ENCODE measurements at places on chromosomes 11 and 22. TPM values are rescaled to one million over a fixed set of nuclear protein-coding genes. Genes with fewer than 3 reads are reported as not detected.

DNA sequence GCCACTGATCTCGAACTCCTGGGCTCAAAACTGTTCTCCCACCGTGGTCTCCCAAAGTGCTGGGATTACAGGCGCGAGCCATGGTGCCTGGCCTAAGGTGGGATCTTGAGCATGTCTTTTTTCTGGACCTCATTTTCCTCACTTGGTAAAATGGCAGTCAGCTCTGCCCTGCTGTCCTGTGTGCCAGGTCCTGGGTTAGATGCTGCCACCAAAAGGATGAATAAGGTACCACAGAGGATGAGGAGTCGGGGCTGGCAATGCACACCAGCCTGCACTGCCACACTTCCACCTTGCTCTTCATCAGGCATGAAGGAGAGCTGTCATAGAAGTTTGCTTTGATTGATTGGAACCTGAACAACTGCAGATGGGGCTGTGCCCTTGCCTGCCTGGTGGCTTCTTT is 32.3 kb downstream of the ACO2 start:
- no peak for DNase-seq

DNA sequence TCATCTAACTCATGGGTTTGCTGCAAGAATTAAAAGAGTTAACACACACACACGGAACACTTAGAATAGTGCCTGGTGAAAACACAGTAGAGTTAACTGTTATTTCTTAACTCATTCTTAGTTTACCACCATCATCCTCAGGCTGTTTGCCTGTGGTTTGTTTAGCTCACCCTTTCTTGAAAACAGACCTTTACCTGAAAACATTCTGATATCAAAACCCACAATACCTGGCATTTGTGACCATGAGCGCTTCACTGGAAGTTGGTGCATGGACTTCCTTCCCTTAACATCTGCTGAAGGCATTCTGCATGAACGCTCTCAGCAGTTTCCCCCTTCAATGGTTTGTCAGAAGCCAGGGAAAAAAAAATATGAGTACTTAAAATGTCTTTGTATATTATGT is 256.0 kb downstream of the ETS1 start:
- no peak for DNase-seq

TEX12 gene
- 0.40 TPM for polyA plus RNA-seq

GRCh38 chr11:109612496-109612895 is 190.5 kb downstream of the C11orf87 start:
- DNase-seq, result no peak

DNA sequence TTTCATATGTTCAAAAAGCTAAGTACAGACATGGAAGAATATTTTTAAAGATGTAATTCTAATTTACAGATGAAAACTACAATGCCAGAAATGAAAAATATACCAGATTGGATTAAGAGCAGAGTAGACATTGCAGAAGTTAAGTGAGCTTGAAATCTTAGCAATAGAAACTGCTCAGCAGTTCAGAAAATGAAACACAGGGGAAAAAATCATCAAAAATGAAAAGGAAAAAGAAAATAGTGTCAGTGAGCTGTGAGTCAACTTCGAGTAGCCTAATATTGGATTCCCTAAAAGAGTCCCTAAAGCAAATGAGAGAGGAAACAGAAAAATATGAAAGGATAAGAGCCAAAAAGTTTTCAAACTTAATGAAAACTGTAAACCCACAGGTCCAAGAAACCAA is 25.8 kb upstream of the IL10RA start:
- DNase-seq, result no peak

DNA sequence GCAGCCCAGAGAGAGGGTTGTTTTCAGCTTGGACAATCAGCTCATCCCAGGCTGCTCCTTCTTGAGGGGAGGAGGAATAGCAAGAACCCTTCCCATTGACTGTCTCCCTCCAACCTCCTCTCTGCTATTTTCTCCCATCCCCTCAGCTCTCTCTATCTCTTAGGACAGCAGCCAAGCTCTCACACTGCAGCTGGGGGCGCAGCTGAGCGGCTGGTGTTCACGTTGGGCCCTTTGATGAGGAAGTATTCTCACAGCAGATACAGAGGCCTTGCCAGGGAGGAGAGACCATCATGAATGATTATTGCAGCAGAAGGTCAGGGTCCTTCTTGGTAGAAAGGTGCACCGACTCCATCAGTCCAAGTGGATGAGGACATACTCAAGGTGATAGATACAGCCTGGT is 26.5 kb upstream of the CADM1 start:
- no peak for DNase-seq

DNA sequence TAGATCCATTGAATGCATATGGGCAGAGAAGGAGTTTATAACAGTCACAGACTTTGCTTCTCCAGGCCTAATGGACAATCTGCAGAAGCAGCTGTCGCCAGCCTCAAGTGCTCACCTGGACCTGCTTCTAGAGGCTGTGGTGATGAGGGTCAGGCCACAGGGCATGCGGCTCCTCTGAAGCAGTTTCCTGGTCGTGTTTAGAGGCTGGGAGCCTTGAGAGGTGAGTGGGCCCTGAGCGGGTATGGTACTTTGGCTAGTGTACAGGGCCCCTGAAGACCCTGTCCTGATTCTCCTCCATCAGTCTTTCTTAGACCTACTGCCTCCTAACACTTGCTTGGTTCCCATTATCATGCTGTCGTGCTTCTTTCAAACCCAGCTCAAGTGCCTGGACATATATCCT is 41.2 kb downstream of the NXPE2 start:
- no peak for DNase-seq

GRCh38 chr11:14237444-14237961 is 121.5 kb downstream of the RRAS2 start:
- DNase-seq, result no peak

DNA sequence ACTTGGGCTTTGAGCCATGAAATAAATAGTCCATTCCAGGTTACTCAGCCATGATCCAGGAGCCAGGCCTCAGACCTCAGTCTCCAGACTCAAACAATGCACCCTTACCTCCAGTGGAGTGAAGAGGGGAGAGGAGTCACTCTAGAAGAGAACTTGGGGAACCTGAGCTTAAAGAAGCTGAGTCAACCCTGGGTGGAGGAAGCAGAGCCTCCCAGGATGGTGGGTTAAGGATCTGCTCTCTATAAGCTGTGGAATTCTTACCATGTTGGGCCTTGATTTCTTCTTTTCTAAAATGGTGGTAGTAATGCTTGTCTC is 113.2 kb downstream of the NECTIN1 start:
- no peak for DNase-seq

GRCh38 chr11:13928566-13929251 is 33.8 kb upstream of the SPON1 start:
- DNase-seq, result peak; percentile 42

DNA sequence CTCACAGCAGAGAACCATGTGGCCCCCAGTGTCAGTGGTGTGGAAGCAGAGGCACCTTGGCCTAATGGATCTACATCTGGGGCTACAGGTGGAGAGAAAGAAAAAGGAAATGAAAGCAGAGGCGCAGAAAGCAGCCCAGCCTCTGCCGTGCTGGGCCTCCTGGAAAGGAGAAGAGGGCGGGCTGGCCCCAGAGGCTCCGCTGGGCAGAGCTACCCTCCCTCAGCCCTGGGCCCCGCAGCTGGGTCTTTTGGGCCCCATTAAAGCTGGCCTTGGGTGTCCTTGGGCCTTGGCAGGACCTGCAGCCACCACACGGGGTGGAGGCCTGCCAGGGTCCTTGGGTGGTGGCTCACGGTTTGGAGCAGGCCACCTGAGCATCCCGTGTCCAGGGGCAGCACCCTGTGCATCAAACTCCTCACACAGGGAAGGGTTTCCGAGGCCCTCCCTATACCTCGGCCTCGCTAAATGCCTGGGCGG is 31.6 kb upstream of the GAL start:
- no peak for DNase-seq

EHF gene
- 9.6 TPM for polyA plus RNA-seq

OR51I1 gene
- not detected for polyA plus RNA-seq

APOA4 gene
- polyA plus RNA-seq, result not detected

ANO9 gene
- 7.2 TPM for polyA plus RNA-seq

GRCh38 chr22:19823902-19824211 is 30.8 kb downstream of the GNB1L start:
- DNase-seq, result no peak

GRCh38 chr11:10022764-10023163 is 271.3 kb downstream of the SBF2 start:
- DNase-seq, result no peak

DNA sequence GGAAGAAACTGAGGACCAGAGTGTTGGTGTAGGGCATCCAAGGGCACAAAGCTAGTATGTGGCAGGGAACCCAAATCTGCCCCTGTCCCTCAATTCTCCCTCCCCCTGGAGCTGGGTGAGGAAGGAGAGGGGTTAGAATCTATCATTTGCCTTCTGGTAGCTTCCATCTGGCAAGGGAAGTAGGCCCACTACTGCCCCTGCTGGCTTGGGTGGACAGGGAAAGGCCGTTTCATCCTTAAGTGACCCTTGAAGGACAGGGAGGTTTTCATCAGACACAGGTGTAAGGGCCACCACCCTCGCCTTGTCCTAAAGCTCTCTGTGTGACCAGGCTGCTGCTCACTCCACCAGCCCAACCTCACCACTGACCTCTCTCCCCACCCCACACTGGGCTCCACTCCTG is 22.1 kb downstream of the NECTIN1 start:
- DNase-seq, result no peak

DNA sequence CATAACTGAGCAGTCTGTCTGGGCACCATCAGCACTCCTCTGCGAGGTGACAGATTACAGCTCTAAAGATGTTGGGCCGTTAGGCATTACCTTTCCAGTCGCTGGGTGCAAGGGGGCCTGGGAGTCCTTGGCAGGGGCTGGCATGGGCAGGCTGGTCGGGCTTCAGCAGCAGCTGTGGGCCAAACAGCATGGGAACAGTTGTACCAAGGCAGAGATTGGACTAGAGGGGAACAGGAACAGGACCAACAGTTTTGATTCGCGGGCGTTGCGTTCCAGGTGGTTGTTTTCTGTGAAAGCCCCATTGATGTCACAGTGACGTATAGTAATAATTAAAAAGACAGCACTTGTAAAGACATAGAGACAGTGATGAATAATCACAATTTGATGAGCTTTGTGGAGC is 25.8 kb upstream of the B3GAT1 start:
- no peak for DNase-seq

DNA sequence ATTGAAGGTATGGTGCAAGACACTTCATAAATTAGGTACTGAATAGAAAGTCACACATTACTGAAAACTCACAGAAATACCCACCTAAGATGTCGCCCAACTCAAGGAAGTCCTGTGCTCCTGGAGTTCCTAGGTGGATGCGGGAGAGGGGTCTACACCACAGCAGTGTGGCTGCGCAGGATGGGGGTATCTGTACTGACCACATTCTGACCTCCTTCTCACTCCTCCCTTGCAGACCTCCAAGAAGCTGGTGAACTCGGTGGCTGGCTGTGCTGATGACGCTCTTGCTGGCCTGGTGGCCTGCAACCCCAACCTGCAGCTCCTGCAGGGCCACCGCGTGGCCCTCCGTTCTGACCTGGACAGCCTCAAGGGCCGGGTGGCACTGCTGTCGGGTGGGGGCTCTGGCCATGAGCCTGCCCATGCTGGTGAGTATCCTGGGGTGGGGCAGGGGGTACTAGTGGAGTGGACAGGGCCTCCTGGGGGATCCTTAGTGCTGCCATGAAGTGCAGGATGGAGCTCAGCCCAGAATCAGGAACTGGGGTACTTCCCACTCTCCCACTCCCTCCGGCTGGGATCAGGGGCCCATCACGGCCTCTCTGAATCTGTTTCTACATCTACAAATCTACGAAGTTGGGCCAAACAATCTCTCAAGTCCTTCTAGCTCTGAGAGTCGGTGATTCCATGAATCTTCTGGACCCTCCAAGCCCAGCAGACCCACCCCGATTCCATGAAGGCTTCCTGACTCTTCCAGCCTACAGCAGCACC is 4.9 kb downstream of the TKFC start:
- DNase-seq, result no peak

C11orf21 gene
- 2.0 TPM for polyA plus RNA-seq

GRCh38 chr22:33401291-33401690 is 343.1 kb upstream of the SYN3 start:
- no peak for DNase-seq

DNA sequence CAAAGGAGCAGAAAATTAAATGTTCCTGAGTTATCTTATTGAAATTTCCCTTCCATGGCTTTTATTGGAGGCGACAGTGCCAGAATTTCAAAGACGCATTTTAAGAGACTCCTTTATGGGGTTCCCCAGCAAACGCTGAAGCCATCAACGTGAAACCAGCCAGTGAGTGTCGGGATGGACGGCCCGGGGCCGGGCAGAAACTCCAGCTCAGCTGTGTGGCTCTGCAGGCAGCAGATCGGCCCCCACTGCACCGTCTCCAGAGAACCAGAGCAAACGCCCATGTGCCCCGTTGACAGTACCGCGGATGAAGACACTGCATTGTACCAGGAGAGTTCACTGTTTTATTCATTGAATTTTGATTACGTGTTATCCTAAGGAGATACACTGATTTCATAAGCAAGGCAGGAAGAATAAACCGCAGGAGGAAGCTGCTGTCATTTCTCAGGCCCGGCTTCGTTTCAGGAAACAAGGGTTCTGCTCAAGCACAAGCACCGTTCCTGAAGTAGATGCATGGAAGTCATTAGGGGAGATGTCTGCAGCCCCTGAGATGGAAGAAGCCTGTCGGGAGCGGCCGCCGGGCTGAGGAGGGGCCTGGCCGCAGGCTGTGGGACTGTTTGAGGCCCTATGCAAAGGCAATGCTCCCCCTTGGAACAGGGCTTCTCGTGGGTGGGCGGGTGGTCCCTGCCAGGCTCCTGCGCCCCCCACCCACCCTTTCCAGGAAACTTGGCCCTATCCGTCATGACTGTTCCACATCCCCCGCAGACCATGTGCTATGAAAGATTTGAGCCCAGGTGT is 639.7 kb downstream of the TBC1D22A start:
- no peak for DNase-seq

DNA sequence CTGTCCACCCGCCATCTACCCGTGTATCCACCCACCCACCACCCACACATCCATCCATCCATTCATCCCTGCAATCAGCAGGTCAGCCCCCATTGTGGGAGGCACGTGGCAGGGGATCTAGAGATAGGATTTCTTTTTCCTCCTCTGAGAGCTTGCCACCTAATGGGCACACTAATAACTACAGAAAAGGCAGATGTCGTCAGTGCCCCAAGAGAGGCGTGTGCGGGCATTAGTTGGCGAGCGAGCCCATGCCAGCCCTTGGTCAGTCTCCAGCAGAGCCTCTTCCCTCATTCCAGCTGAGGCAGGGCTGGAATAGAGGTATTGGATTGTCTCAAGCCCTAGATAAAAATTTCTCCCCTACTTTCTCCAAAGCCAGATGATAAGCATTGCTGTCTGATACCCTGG is 9.7 kb downstream of the USP2 start:
- no peak for DNase-seq

DNA sequence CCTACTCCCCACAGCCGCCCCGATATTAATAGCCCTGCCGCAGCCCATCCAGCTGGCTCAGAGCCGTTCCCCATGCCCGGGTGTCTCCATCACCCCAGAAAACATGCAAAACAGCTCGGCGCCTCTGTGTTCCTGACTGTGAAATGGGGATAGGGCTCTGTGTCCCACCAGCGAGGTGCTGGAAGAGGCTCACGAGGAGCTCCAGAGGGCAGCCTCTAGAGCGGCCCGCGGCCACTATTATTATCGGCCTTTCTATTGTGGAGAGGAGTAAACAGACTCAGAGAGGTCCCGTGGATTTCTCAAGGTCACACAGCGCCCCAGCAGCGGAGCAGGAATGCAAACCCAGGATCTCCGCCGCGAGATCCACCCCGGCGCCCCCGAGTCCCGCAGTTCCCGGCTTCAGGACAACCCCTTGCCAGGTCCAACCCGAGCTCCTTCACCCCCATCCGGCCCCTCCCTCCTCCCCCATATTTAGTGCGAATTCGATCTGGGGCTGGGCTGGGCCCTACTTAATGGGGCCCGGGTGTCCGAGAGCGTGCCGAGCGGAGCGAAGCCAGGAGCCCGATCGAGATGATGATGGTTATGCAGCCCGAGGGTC is at the start of gene ACTN3:
TSS of gene ACTN3 (plus strand) at position 536 of the 598 bp plus-strand sequence. CDS start at position 571, 35 bp downstream.
- DNase-seq, result no peak

Measured in right lung (tissue), 10 donors.